Articular chondrocyte of knee joint (primary cell): ENCODE measurements at places on chromosomes 11 and 22. TPM values are rescaled to one million over a fixed set of nuclear protein-coding genes. Genes with fewer than 3 reads are reported as not detected.

The MICAL3 gene
- 39.9 and 40.1 TPM in 2 replicates for total RNA-seq

The CALCA gene
- 0.22 TPM in 1 of 2 replicates, not detected in the other for total RNA-seq

The TMEM191B gene
- total RNA-seq = not detected in 2 replicates

The RASSF10 gene
- total RNA-seq = not detected in 2 replicates

The SDHAF2 gene
- total RNA-seq = 44.9 and 63.3 TPM in 2 replicates

The GAL gene
- total RNA-seq = 0.26 TPM in 1 of 2 replicates, not detected in the other

The ZNF408 gene
- 11.2 and 12.7 TPM in 2 replicates for total RNA-seq

The OR5P2 gene
- 0.22 TPM in 1 of 2 replicates, not detected in the other for total RNA-seq
